ENCODE measurements at places on chromosomes 7 and 10.

GRCh38 chr10:24453404-24453830 is 244.5 kb downstream of the KIAA1217 start:
- no peak for DNase-seq

GRCh38 chr7:66837007-66837406 is 84.0 kb upstream of the TMEM248 start:
- no peak for DNase-seq

- DNase-seq, result no peak
These were observed 98.2 kb upstream of the MEOX2 start for GRCh38 chr7:15784694-15785030.

DNA sequence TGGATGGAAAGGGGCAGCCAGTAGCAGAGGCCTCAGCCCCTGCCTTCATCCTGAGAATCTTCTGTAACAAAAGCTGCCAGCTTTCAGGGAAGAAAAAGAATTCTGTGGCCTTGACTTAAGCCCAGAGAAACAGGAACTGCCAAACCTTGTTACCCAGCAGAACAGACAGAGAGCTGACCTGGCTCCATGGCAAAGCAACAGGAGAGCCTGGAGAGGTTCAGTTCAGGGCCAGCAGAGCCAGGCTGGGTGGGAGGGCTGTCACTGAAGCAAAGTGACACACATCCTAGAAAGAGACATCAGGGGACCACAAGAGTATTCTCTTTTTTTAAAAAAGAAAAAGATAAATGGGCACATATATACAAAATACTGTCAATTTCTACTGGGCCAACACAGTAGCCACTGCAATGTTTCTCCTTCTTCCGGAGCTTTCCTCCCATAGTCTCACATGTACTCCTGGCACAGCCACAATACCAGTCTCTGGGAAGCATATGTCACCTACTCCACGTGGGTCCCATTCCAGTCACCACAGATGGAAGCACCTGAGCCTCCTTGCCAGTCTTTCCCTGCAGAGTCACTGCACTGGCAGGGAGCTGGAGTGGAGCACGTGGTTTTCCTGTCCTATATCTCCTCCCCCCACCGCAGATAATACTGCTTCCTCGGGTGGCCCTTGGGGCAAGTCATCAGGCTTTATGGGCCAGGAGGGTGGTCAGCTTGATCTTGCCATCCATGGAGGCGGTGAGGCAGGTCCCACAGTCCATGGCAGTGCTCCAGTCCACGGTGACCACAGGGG is 15.2 kb upstream of the CYREN start:
- DNase-seq, result no peak

DNA sequence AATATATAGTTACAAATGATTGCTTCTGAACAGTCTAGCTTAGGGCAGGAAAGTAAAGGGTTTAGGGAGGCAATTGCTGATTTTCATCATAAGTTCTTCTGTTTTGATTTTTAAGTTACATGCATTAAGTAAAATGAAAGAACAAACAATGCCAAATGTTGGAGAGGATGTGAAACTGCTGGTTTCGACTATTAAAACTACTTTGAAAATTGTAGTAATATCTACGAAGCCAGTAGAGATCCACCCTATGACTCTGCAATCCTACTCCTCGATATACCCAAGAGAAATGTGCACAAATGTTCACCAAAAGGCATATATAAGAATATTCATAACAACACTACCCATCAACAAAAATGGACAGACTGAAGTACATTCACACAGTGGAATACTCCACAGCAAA is 24.3 kb downstream of the PDZD8 start:
- DNase-seq, result no peak

DNA sequence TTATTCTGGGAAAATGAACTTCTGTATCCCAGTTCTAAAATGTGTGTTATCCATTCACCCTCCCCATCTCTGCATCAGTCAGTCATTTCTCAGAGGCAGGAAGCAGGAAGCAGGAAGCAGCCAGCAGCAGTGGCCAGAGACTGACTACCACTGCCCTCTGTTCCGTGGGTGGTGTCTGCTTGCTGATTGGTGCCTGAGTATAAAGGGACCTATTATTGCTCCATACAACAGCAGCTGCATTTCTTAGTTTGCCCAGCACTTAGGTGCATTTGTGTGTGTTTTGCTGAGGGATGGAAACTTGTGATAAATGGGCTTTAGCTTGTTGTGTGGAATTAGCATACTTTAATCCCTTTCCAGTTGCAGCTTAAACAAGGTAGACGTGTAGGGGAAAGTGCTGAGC is 582.2 kb downstream of the SORCS1 start:
- no peak for DNase-seq

- no peak for DNase-seq
These were observed 105.3 kb downstream of the ANKRD61 start for GRCh38 chr7:6136475-6136874.

DNA sequence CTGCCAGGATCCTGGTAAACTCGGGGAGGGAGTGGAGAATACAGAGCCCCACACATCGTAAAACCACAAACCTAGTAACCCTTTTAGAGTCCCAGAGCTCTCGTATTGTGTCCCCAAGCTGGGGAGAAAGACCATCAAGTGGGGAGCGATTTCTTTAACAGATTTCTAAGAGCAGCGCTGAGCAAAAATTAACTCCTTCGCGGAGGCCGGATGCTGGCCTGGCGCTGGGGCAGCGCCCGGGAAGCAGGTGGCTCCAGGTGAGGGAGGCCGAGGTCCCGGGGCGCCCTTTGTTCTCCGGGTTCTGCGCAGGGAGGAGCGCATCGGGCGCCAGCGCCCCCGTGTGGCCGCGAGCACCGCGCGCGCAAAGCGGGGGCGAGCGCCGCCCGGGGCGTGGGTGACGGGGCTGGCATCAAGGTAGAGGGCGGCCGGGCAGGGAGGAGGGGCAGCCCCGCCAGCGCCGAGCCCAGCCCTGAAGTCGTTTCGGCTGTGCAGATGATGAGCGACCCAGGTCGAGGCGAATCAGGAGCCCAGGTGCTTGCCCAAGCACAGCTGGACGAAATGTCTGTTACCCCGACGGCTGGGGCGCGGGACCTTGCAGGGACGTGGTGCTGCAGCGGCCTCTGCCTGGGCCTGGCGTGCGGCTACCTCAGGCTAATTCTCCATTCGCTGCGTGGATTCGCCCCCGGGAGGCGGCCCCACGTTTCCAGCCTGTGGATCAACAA is 10.4 kb upstream of the FGFR2 start:
- DNase-seq, result no peak

- no peak for DNase-seq
These were observed 77.0 kb downstream of the PFKFB3 start for GRCh38 chr10:6279540-6280267.

DNA sequence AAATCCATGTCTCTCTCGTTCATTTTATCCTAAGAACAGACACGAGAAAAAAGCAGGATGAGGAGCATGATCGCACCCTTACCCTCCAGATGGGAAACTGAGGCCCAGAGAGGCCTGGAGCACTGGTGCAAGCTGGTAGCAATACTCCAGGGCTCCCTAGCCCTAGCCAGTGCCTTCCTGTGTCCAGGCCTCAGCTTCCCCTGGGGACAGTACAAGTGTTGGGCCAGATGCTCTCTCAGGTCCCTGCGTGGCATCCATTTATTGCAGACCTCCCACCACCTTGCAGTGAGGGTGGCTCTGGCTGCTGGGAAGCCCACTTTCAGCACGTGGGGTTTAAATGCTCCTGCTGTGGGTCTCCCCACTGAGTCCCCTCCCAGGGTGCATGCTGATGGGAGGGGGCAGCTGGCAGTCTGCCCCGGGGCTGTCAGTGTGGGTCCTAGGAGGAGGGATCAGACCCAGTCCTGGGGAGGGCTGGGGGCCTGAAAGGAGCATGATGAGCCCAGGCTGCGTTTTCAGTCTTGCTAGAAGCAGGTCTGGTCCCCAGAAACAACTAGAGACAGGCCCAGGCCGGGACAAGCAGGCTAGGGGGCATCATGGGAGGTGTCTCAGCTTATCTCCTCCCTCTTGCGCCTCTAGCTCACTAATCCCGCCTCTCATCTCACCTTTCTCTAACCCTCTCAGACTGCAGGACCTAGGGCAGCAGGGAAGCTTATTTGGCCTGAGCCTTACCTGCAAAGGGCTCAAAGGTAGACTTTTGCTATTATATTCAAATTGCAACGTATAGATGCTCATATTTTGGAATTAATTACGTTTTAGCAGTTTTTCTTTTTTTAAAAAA is 662 bp upstream of the PPIF start:
- no peak for DNase-seq

- no peak for DNase-seq
These were observed 4.2 kb downstream of the CCL24 start for GRCh38 chr7:75809396-75809795.

DNA sequence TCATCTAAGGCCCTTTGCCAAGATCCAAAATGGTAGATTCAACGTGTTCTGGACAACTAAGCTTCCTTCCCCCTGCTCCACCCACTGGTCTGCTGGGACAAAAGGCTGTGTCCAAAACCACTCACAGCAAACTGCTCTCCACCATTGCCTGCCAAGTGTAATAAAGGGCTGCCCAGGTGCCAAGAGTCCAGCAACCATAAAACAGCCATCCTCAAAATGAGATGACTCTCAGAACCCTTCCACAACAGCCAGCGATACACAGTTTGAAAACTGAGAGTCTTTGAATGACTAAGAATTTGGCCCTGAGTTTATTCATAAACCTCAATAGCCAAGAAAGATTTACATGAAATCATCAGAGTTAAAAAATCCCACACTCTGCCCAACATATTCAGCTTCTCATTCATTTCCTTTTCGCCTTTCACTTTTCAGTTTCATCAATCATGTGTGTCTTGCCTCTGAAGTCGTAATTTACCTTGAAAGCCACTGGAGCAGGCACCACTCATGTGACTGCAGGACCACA is 658.1 kb upstream of the MGMT start:
- no peak for DNase-seq

DNA sequence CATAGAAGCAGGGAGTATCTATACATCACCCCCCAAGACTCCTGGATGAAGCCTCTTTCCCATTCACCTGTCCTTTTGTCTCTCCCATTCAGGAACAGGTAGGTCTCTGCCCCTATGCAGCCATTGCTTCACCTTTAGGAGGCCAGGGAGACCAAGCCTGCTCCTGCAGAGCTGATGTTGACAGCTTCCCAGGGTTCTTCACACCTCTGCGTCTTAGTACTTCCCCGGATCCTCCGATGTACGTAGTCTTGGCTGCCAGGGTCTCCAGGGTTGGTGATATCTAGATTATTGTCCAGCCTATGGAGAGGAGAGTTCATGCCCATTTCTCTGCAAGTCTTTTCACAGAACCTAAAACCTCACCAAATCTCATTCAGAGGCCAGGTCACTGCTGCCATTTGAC is 365.7 kb upstream of the KLF6 start:
- no peak for DNase-seq

DNA sequence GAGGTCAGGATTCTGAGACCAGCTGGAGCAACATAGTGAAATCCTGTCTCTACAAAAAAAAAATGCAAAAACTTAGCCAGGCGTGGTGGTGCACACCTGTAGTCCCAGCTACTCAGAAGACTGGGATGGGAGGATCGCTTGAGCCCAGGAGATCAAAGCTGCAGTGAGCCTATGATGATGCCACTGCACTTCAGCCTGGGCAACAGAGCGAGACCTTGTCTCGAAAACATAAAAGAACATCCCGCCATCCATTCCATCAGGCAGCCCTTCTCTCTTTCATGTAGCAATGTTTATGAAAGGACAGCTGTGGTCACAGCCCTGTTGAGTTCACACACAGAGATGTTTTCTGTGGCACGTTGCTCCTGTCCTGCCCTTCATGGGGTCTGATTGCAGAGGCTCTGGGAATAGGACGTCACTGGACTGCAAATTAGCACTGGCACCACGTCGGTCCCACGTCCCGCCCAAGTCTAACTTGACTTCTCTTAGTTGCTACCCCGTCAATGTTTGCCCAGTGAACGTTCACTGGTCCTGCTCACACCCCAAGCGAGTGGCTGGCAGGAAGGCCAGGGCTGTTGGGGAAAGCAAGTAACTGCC is 64.5 kb upstream of the MYL10 start:
- no peak for DNase-seq

GRCh38 chr10:35564341-35564968 is 40.7 kb upstream of the GJD4 start:
- no peak for DNase-seq
